KG1 (cell line): ENCODE measurements at places on chromosomes 5 and 9.

GRCh38 chr5:107968406-107968843 is 297.7 kb upstream of the EFNA5 start:
- DNase-seq: no peak

DNA sequence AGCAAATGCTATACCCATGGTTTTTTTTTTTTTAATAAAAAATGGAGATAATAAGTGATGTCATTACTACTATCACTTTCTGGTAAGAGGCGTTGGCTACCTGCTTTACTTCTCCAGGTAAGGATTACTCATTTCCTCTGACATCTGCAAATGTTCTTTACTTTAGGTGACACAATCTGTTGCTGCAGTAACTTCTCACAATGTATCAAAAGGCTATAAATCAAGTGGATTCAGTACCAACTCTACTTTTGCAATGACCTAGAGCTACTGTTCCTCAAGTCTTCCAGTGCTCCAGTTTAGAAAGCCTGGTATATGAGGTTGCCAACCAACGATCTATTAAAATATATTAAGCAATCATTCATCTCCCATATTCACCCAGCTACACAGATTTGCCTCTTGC is 129.1 kb downstream of the PLK2 start:
- DNase-seq: no peak

- DNase-seq: peak; percentile 79
Measured at GRCh38 chr5:170434966-170435605, 45.9 kb upstream of the KCNMB1 start.

DNA sequence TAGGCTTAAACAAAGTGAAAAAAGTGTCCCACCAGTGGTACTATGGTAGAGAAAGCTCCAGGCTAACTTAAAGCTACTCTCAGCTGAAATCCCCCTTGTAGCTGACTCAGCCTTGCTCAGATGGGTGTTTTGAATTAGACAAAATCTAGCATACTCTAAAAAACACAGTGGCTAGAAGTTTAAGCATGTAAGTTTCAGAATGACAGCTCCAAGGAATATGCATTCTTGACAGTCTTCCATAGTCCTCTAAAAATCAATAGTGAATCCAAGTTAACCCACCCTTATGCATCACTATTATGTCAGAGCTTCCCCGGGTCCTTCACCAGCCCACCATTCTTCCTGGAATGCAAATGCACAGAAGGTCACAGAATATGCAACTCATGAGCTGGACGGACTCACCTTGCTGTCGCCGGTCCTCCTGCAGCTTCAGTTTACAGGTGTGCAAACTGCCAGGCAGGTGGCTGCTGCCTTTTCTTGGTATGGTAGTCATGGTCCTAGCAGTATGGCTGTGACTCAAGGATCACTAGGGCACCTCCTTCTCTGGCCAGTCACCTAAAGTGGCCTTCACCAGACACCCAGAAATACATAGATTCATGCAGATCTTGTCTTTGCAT is 668 bp downstream of the RANBP3L start:
- DNase-seq: no peak

- no peak for DNase-seq
Measured at GRCh38 chr9:134374301-134375010, 48.2 kb downstream of the RXRA start.
